Immature natural killer cell (primary cell): ENCODE measurements at places on chromosomes 3 and 15. TPM values are rescaled to one million over a fixed set of nuclear protein-coding genes. Genes with fewer than 3 reads are reported as not detected.

The CHRD gene
- polyA plus RNA-seq: not detected

The RPP25 gene
- polyA plus RNA-seq: 1.4 TPM

The CHRNA7 gene
- 0.06 TPM for polyA plus RNA-seq

The CCDC191 gene
- polyA plus RNA-seq: not detected

- no peak for DNase-seq
These were observed 87.2 kb downstream of the EBLN2 start for GRCh38 chr3:73148682-73149081.

DNA sequence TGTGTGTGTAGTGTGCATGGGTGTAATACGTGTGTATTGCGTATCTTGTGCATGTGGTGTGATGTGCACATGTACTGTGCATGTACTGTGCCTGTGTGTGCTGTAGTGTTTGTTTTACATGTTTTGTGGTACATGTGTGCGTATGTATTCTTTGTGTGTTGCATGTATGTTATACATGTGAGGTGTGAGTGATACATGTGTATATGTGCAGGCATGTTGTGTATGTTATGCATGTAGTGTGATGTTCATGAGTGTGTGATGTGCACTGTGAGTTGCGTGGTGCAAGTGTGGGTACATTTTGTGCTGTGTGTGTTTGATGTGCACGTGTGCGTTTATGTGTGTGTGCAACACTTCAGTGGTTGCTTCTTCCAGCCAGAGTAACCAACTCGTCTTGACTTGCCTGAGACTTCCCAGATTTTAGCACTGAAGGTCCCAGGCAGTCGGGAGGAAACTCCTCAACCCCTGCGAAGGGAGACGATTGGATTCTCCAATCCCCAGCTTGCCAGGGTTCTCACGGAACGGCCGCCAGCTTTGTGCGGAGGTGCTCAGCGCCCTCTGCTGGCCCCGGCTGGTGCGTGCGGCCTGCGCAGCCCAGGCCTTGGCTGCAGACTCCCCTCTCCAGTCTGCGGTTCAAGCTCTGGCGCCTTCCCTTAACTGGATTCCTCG, 3.6 kb downstream of the GALNT15 start:
- DNase-seq: peak; percentile 21

DNA sequence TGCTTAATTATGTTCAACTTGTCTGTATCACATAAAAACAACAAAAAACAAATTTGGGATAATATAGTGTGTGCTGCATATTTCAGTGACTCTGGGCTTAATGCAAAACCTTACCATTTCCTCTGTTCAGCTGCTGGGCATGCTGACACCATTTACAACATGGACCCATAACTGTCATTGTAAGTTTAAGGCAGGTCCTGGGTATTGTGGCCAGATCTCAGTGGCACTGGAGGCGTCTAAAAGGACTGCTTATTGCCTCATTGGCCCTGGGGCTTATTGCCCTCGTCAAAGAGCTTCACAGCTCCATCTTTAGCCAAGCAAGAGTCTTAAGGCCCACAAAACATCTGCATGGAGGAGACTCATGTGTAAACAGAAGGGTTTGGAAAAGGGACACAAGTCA, 390.2 kb downstream of the NR2F2 start:
- no peak for DNase-seq

DNA sequence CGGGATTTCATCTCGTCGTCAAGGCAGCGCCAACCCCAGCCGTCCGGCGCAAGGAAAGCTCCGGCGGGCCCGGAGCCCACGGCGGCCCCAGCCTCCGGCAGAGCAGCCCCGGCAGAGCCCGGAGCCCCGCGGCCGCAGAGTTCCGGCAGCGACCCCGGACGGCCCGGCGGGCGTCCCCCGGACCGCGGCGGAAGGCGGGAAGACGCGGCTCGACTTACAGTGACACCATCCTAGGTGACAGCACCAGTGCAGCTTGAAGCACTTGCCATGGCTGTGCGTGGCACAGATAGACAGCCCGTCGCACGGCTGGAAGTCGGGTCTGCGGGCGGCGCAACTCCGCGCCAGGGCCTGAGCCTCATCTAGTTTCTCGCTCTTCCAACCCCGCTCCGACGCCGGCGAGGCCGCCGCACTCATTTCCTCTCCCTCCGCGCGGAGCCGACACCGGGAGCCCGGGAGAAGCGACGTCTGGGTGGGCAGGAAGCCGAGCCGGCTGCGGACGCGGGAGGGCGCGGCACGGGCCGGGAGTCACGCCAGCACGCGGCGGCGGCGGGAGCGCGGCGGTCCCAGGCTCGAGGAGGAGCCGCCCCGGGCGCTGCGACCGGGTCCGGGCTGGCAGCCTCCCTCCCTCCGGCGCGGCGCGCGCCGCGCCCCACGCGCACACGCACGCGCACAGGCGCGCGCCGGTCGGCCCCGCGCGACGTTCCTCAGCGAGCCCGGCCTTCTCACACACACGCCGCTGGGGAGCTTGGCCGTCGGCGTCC, at the start of gene C3orf70:
TSS of gene C3orf70 (minus strand) at position 651 of the 761 bp plus-strand sequence. CDS start at position 414, 237 bp downstream.
- peak; percentile 16 for DNase-seq

- no peak for DNase-seq
These were observed 62.3 kb downstream of the TMEM39A start for GRCh38 chr3:119401069-119401468.

- DNase-seq: peak; percentile 85
These were observed 127.0 kb downstream of the KLHL25 start for GRCh38 chr15:85667491-85668424.

The WDR93 gene
- 0.16 TPM for polyA plus RNA-seq

The RHCG gene
- polyA plus RNA-seq: not detected

DNA sequence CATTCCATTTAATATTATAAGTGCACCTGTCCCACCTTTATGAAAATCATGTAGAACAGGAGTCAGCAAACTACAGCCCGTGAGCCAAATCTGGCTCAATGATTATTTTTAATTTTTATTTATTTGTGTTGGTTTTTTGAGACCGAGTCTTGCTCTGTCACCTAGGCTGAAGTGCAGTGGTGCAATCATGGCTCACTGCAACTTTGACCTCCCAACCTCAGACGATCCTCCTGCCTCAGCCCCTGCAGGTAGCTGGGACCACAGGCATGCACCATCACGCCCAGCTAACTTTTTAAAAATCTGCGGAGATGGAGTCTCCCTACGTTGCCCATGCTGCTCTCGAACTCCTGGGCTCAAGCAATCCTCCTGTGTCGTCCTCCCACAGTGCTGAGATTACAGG, 42.0 kb downstream of the MYO1E start:
- DNase-seq: no peak

DNA sequence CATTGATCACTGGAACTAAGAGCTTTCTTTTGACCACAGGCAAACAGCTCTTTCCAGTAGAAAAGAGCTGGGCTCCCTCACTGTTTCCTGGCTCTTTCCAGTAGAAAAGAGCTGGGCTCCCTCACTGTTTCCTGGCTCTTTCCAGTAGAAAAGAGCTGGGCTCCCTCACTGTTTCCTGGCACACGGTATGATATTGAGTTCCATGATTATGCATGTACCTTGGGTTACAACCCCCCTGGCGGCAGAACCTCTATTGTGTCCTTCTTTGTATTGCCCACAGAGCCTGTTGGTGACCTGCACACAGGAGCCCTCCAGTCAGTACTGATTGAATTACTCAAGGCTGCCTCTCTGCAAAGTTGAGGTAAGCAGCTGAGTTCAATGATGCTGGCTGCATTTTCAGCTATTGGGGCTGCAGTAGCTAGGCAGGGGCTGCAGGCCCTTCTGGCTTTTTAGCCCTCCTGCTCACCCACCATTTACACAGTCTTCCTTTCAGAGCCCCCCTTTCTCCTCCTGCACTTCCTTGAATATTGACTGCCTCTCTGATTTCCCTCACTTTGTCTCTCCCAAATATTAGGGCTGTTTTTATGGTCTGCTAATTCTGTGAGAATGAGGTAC, 10.2 kb downstream of the ACKR2 start:
- no peak for DNase-seq

- DNase-seq: no peak
These were observed 148.6 kb upstream of the NR2F2 start for GRCh38 chr15:96181873-96182301.

DNA sequence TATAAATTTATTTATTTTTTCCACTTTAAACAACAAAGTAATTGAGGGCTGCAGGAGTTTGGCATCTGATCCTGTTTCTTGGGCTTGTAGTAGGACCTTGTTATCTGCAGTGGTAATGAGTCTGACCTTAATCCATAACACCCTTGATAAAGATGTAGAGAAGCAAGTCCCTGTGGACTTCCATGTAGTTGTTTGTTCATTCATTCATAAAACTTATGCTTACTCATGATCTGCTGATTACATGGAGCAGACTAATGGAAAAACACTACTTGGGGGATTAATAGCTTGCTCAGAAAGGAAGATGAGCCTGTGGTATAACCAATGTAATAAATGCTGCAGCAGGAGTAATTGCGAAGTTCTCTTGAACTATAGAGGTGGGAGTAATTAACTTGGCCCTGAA, 271.5 kb upstream of the TBL1XR1 start:
- no peak for DNase-seq

The PP2D1 gene
- 0.91 TPM for polyA plus RNA-seq

- DNase-seq: no peak
These were observed 5.5 kb upstream of the FSIP1 start for GRCh38 chr15:39788108-39788507.

The CPN2 gene
- not detected for polyA plus RNA-seq

DNA sequence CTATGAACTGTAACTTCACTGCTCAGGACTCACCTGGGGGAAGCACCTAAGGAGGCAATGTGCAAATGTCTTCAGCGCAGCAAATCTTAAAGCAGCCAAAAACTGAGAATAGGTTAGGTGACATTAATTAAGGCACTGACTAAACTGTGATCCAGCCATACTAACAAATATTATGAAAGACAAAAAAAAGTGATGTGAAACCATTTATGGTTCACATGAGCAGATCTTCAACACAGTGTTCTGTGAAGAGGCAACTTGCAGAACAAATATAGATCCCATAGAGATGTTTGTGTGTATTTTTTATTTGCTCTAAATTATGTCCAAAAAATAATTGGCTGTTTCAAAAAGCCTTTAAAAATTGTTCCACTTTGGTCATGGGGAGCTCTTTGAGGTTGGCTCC, 24.1 kb upstream of the MITF start:
- no peak for DNase-seq

The SI gene
- not detected for polyA plus RNA-seq

DNA sequence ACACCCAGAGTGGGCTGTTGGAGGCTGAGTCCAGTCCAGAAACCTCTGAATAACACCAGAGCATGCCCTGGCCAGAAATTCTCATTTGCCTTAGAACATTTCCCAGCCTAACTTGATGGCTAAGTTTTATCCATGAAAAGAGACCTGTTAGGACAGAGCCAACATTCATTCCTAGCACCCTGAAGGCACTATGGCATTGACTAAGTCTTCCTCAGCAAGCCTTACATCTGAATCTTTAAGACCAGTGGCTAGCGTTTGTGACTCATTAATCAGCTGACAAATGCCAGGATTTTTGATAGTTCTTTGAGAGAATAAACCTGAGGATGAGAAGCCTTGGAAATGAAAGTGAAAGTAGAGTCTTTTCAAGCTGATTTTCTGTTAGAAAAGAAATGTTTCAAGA, 1087.1 kb upstream of the ALCAM start:
- no peak for DNase-seq

GRCh38 chr15:55796321-55796965, 53.5 kb upstream of the PRTG start:
- no peak for DNase-seq

DNA sequence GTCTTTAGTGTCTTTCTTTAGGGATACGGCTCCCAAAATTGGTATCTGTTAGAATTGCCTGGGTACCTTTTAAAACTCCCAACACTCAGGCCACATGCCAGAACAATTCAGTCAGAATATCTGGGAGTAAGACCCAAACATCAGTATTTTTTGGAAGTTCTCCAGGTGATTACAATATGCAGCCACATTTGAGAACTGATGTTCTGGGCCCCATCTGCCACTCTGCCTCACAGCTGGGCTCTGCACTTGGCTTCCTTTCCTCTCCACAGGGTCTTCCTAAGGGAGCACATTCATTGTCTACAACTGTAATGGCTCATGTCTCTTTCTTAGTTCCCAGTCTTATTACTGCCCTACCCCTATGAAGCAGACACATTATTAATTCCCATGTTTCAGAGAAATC, 394.5 kb downstream of the MFSD1 start:
- DNase-seq: no peak

- DNase-seq: no peak
These were observed 11.1 kb downstream of the ALPK3 start for GRCh38 chr15:84828086-84828908.

- no peak for DNase-seq
These were observed 14.3 kb upstream of the PDE8A start for GRCh38 chr15:84967380-84967779.

The MKRN3 gene
- not detected for polyA plus RNA-seq

- DNase-seq: no peak
These were observed 473.3 kb upstream of the TPRG1 start for GRCh38 chr3:188698436-188698835.

The PIERCE2 gene
- polyA plus RNA-seq: not detected

The TATDN2 gene
- 10.6 TPM for polyA plus RNA-seq

- no peak for DNase-seq
These were observed 65.0 kb downstream of the WWTR1 start for GRCh38 chr3:149592758-149593240.

DNA sequence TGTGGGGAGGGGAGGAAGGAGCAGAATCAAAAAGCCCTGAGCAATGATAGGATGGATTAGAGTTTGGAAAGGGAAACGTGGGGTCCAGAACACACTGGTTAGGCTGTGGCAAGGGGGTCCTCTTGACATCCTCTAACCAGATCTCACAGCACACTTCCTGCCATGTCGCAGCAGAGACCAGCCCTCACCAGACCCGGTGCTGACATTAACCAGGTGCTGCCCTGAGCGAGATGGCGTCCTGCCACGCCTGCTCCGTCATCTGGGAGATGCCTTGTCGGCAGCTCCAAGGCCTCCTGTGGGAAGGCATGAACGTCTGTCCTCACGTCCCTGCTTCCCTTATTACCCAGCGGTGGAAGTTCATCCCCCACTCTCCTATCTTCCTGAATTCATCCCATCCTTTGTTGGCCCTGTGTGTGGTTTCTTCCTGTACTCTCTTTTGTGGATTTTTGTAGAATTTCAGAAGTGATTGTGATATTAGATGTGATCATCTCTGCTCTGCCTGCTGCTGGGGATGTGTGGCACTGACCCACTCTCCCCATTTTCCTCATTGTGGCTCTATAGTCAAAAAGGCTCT, 29.4 kb upstream of the MYZAP start:
- DNase-seq: no peak

The CSK gene
- 95.9 TPM for polyA plus RNA-seq
